ENCODE measurements at places on chromosomes 12 and 14.
A peak's percentile ranks its signal among the peaks of the same experiment; 100 is the strongest.

GRCh38 chr12:132730353-132730752 is 19.7 kb downstream of the PGAM5 start:
- DNase-seq: no peak

DNA sequence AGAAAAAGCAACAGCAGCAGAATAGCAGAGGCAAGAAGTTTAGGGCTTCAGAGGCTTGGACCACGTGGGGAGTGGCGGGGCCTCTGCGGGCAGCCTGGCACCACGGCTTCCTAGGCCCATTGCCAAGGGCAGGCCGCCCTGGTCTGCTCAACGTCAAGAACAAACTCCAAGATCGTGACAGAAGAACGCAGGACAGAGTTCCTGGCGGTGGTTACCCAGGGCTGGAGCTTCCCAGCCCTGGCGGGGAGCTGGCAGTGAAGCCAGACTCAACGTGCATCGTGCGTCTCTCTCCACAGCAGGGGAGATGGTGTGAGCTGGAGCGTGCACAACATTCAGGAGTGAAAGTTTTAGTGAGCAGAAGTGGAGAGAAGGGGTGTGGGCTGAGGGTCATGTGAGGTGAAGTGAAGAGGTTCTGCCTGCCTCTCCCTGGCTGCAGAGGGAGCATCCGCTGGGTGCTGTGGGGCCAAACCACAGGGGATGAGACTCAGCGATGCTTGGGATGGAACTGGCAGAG is 13.9 kb upstream of the CACNA2D4 start:
- no peak for DNase-seq

DNA sequence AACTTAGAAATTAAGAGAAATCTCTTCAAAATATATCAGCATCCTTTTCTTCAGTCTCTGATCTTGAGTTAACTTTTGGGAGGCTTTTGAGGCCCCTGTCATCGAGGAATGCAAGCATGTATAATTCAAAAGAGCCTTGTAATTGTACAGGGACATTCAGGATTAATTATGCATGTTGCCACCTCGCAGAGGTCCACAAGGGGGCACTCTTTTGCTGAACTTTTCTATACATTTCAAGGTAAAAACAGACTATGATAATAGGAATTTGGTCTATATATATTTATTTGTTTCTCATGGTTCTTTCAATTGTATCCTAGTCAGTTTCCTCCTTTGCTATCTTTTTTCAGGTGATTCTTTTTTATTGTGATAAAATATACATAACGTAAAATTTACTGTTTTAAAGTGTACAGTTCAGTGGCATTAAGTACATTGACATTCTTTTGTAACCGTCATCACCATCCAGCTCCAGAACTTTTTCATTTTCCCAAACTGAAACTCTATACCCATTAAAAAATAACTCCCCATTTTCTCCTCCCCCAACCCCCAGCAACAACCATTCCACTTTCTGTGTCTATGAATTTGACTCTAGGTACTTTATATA is 47.0 kb upstream of the SLC2A13 start:
- peak; percentile 4 for DNase-seq

DNA sequence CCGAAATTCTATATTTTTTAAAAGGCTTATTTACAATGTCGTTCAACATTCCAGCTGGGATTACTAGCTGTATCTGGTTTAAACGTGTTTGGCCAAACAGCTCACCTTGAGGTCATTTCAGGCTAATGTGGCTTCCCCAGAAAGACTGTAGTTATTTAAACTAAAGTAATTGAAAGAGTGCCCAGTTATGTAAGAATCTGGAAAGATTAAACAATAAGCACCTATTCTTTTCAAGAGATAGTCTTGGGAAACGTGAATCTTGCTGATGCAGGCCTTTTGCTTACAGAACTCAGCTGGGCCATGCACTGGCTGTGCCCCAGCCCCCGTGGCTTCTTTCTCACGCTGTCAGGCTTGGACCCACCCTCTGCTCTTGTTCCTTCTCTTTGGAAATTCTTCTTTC is 24.4 kb downstream of the GLRX5 start:
- DNase-seq: no peak

DNA sequence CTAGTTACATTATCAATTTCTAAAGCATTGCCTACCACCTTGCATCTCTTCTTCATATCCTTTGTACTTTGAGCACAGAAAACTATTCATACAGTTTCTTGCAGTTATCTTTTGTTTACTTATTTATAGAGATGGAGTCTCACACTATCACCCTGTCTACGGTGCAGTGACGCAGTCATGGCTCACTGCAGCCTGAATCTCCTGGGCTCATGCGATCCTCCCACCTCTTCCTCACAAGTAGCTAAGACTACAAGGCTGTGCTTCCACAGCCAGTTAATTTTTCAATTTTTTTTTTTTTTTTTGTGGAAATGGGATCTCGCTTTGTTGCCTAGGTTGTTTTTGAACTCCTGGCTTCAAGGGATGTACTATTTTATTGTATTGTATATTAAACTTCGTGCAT is 158.0 kb downstream of the TTC6 start:
- DNase-seq: no peak

DNA sequence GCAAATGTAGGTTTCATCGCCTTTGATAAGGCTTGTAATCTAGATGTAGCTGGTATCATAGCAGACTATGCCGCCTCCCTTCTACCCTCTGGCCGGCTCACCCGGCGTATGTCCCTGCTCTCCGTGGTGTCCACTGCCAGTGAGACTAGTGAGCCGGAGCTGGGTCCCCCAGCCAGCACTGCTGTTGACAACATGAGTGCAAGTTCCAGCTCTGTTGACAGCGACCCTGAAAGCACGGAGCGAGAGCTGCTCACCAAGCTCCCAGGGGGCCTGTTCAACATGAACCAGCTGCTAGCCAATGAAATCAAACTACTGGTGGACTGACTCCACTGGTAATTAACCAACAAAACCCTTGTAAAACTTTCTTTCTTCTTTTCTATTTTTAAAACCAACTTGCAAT is 49.0 kb upstream of the A2ML1 start:
- no peak for DNase-seq

GRCh38 chr14:43166163-43166562 is 1340.9 kb downstream of the FSCB start:
- no peak for DNase-seq

DNA sequence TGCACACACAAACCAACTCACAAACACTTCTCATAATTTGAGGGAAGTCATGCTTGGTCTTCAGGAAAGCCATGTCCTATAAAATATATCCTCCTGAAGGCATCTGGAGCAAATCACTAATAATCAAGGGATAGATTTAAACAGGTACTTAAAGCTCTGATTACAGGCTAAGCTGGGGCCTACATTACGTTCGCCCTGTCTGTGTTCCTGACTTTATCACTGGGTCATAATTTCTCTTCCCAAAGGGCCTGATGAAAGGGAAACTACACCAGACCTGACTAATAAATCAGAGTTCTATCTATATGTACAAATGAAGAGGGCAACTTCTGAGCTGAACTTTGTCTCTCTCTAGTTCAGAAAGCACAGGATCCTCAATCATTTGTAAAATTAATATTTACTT is 43.9 kb upstream of the RASSF8 start:
- no peak for DNase-seq

All from occipital lobe (tissue), 3 donors.